AG09309 (cell line): ENCODE measurements at places on chromosomes 6 and 20.

DNA sequence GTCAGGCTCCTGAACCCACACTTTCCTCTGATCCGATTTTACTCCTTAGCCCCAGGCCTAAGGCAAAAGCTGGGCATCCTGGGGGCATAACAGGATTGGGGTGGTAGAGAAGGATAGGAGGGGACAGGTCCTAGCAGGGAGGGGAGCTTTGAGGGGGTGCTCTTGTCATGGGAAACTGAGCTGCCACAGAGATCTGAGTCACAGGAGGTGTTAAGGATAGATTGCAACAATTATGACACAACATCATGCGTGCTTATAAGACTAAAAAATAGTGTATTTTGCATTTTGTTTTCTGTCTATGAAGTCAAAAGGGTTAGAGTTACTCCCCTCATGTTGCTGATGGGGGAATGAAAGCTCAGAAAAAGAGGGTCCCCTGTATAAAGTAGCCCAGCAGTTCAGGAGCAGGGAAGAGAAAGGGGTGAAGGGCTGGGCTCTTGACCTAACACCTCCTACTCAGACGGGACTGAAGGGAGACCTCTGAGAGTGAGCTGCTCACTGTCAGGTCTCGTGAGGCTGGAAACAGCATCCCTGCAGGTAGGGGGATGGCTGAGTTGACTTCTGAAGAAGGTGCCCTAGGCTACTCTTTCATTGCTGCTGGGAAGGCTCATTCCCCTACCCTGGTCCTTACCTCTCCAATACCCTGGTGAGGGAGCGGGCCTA, 2.0 kb downstream of the GLP1R start:
- no peak for DNase-seq

DNA sequence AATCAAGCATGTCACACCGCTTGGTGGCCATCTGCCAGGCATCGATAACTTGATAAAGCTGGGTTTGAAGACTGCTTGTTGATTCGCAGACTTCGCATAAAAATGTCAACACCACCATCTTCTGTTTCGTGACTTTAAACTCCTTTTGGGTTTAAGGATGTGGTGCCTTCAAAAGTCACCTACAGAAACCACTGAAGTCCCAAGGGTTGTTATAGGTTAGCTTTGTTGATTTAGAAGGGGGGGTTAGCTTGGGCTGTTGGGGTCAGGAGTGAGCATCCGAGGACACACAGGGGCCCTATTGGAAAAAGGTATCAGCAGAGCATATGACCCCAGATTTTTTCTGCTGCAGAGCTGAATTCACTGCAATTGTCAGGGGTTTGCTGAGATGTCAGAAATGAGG, 76.7 kb upstream of the SSTR4 start:
- no peak for DNase-seq

DNA sequence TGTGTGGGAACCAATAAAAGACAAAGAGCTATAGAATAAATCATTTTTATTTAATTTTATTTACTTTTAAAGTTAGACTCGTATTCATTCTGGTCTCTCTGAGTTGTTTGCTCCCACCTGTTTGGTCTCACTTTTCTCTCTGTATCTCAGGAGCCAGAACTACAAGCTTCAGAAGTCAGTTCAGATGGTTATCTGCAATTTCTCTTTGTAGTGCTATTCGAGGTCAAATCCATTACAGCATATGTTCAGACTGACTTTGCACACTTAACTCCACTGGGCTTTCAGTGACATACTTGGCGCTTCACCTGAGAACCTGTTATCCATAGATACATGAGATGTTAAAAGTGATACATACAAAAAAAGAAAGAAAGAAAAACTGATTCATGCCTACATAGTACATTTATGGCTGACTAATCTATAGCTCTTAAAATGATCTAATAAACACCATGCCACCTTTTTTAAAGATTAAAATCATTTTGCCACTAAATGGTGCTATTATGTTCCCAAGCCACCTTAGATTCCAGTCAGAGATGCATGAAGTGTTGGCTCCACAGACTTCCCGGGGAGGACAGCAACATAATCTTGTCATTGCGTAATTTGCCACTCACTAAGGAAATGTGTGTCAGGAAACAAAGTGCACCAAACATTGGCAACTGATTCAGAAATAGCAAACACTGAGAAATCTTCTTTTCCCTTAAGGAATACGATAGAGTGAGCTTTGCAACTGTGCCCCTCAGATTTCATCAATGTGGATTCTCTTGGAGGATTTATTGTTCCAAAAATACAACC, 396.7 kb downstream of the HACE1 start:
- no peak for DNase-seq

DNA sequence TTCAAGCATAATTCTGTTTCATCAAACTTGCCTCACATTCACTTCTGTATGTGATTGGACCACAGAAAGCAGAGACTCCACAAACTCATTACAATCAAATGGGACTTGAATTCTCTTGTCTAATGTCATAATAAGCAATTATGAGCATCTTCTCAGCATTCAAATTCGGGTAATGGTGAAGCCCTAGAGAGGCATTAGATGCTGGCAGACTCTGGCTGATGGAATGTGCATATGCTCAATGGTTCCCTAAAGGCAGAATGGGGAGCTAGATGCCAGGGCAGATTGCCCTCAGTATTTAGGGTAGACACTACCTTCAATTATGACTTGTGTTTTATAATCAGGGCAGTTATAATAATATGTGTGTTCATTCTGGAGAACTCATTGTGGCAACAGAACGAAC, 127.9 kb downstream of the HDGFL1 start:
- DNase-seq: no peak

- no peak for DNase-seq
Measured at GRCh38 chr6:142301651-142302391, at the start of gene ADGRG6. Gene ADGRG6, plus strand, starts transcription at chr6:142302007. Its CDS starts 323 bp downstream, at chr6:142302330.
